ENCODE measurements at places on chromosomes 12 and 14. TPM values are rescaled to one million over a fixed set of nuclear protein-coding genes. Genes with fewer than 3 reads are reported as not detected.

ITGA7 gene
- 1.3 TPM for total RNA-seq

IAPP gene
- not detected for total RNA-seq

KRT82 gene
- not detected for total RNA-seq

EIF4B gene
- total RNA-seq: 269 TPM

ART4 gene
- 0.09 TPM for total RNA-seq

RNU6-8 gene
- total RNA-seq: not detected

All from A549 treated with CORT108297 at 1 μM for 4 hours (cell line).